ENCODE measurements at places on chromosomes 3 and 15.

- peak; percentile 64 for DNase-seq
These were observed 18.2 kb upstream of the EOGT start for GRCh38 chr3:69031635-69032034.

- DNase-seq = no peak
These were observed 5.4 kb downstream of the IQCF6 start for GRCh38 chr3:51773529-51774056.

- no peak for DNase-seq
These were observed 108.8 kb upstream of the PTPRG start for GRCh38 chr3:61452535-61453090.

- no peak for DNase-seq
These were observed 1.4 kb downstream of the DLEC1 start for GRCh38 chr3:38040401-38040800.

GRCh38 chr3:44729384-44729910 is at the start of gene ZNF501:
TSS of gene ZNF501 (plus strand) at chr3:44729635. CDS start at chr3:44734422, 4,787 bp downstream.
- DNase-seq = peak; percentile 89

Data from adipocyte (in vitro differentiated cells).